ENCODE measurements at places on chromosomes 11 and 22.
A peak's percentile ranks its signal among the peaks of the same experiment; 100 is the strongest.

DNA sequence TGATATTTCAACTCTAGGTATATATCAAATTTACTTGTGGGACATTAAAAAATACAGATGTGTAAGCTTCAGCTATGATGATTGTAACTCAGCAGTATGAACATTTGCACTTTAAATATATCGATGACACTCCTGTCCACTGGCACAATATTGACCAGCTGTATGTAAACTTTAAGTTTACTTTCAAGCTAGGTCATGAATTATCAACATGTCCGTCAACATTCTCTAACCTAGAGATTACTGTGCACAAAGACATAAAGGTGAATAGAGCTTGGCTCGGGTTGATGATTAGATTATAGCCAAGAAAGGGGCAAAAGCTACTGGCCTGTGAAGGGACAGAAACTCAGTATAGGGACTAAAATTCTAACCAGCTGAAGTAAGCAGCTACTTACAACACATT, 286.6 kb downstream of the SWAP70 start:
- DNase-seq = no peak

- no peak for DNase-seq
Measured at GRCh38 chr11:123611698-123612097, 42.7 kb downstream of the SCN3B start.

DNA sequence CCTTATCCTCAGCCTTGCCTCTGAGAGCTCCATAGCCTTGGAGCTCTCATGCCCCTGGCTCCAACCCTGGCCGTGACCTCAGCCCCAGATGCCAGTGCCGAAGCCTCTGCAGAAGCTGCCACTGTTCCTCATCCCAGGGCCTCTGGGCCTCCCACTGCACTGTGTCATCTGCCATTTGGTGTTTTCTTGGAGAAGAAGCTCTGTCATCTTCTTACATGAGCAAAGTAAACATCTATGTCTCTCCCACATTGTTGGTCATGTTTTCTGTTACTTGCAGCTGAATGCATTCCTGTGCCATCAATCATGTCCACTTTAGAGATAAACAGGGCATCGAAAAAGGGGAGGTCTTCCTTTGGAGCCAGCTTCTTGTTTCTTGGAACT, 45.0 kb upstream of the FTH1 start:
- peak; percentile 33 for DNase-seq

DNA sequence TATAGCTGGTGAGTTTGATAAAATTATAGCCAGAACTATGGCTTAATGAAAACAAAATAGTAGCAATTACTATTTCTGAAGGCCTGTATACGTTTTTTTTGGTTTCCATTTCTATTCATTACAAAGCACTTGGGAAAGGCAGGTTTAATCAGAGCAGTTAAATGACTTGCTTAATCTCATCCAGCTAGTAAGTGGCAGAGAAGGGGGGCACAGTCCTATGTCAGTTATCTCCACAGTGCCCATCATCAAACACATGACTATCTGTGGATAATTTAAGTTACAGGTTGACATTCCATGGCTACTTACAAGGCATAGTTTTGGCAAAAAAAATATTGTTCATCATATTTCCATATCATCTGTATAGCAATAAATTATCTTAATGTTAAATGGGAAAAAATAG, 93.7 kb downstream of the PGR start:
- no peak for DNase-seq

DNA sequence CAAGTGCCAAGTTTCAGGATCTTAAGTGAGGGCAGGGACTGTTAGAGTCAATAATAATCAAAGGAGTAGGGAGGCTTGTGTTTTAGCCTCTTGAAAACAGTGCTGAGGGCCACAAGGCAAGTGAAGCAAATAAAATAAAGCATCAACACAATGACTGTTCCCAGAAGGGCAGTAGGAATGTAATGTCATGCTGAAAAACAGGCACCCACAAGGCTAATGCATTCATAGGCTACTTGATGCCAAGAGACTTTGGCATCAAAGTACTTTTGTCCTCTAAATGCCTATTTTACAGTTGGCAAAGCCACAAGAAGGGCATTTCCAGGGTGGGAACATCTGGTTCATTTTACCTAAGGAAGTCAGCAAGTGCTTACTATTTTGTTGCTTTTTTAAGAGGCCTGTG, 22.9 kb downstream of the RAB39A start:
- no peak for DNase-seq

GRCh38 chr11:123122341-123122740, 60.4 kb upstream of the HSPA8 start:
- DNase-seq = peak; percentile 34

DNA sequence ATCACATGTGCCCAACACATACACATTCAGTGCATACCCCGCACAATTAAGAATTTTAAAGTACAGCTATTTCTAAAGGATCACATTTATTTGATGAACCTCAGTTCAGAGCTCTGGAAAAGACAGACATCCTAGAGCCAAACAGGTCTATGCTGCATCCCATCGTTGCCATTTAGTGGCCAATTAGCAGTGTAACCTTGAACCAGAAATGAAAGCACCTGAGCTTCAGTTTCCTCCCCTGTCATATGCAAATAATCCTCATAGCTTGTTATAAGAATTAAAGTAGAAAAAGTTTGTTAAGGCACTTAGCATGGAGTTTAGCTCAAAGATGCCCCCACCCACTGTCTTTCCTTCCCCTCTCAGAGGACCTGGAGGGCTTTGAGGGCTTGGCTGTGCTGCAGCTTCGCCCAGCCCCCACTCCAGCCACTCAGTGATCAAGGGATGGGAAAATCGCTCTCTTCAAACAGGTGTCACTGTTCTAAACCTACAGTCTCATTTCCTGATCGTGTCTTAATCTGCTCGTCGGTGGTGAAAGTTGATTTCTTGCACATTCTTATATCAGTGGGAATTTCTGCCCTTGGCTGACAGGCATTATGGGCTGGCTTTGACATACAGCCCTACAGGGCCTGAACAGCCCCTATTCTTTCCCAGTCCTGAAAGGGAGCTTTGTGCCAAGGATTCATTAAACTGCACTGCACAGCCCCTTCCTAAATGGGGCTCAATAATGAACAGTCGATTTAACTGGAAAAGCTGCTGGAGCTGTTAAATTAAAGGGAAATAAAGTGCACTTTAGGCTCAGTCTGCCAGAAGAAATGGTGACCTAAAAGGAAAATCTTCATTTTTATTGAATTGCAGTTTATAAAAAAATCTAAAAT, 23.3 kb upstream of the FAM181B start:
- DNase-seq = no peak

- no peak for DNase-seq
Measured at GRCh38 chr22:48885271-48885918, 942.3 kb downstream of the BRD1 start.

- DNase-seq = peak; percentile 60
Measured at GRCh38 chr11:65429068-65429681, 6.6 kb downstream of the NEAT1 start.

GRCh38 chr22:44201665-44202064, 20.9 kb downstream of the PARVG start:
- no peak for DNase-seq

- DNase-seq = peak; percentile 27
Measured at GRCh38 chr11:83895516-83895915, 609.3 kb upstream of the CCDC90B start.

GRCh38 chr11:18618342-18619025, 15.7 kb downstream of the SPTY2D1 start:
- DNase-seq = peak; percentile 16

DNA sequence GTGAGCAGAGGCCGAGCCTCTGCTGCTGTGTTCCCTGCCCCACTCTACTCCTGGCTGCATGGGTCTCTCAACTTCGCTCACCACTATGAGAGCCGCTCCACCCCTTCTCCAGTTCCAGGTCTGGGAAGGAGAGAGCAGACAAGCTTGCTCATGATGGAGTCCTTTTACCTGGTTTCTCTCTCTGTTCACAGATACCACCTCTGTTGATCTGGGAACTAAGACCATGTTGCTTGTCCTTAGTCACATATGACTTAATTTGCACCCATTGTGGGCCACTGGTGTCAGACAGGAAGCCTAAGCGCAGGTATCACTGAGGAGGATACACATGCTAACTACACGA, 26.8 kb downstream of the MCM5 start:
- DNase-seq = no peak

- DNase-seq = no peak
Measured at GRCh38 chr11:10373340-10373739, 68.5 kb downstream of the ADM start.

DNA sequence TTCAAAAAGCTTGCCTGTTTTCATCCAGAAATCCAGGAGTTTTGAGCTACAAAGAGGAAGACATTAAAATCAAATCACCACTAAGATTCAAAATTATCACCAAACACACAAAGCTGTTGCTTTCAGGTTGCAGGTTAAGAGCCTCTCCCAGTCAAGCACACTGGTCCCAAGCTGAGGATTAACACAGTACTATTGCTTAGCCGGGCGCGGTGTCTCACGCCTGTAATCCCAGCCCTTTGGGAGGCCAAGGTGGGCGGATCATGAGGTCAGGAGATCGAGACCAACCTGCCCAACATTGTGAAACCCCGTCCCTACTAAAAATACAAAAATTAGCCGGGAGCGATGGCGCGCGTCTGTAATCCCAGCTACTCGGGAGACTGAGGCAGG, 1165.1 kb downstream of the LRRC4C start:
- no peak for DNase-seq

DNA sequence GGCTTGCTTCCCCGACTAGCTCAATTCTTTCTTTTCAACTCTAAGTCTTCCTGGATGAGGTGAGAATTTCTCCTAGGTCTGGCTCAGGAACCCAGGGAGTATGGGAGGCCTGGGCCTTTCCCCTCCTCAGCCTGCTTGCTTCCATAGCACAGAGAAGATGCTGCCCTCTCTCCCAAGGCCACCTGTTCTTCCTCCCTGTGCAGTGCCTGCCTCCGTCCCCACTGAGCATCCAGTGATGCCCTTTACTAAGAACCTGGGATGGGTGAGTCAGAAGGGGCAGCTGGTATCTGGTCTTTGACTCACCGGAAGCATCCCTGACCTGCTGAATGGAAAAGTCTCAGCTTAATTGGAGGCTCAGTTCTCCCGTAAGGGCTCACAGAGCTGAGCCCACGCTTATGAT, 607.9 kb downstream of the BUD13 start:
- DNase-seq = no peak

- peak; percentile 50 for DNase-seq
Measured at GRCh38 chr22:17576470-17576869, 13.2 kb downstream of the SLC25A18 start.

DNA sequence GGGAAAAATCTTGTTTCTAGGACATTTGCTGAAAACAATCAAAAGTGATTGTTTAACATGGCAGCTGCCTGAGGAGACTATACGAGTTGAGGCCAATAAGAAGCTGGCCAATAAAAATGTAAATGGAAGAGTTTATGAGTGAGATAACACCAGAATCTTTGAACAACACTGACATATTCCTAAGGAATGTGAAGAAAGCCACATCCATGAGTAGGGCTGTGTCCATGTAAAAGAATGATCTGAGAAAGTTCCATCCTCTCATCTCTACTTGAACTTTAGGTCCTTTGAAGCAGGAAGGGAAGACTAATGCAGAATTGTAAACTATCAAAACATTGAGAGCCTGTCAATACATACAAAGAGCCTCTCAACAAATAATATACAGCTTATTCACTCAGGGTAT, 6.9 kb upstream of the CHORDC1 start:
- peak; percentile 57 for DNase-seq

GRCh38 chr22:44363013-44363979, 50.5 kb upstream of the SHISAL1 start:
- peak; percentile 92 for DNase-seq

- peak; percentile 82 for DNase-seq
Measured at GRCh38 chr11:13335319-13335718, 57.7 kb downstream of the BMAL1 start.

- no peak for DNase-seq
Measured at GRCh38 chr11:100978442-100978841, 151.2 kb downstream of the PGR start.

DNA sequence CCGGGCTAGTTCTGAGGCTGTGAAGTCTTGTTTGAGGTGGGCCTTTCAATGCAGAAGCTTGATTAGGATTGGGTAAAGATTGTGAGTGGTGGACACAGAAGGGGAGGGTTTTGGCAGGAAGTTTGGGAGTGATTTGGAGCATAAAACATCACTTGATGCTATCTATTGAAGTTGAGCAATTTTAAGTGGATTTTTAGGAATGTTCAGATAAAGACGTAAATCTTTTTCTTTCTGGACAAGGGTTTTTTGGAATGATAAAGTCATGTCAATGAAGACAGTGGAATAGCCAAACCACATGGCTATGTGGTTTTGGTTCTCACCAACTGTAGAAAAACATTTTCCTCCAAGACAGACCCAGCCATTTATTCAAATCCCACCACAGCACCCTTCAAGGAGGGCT, 111.2 kb upstream of the SNX19 start:
- DNase-seq = no peak

GRCh38 chr11:112697391-112698178, 263.6 kb upstream of the NCAM1 start:
- no peak for DNase-seq

GRCh38 chr11:116424615-116425261, 348.0 kb downstream of the BUD13 start:
- no peak for DNase-seq

DNA sequence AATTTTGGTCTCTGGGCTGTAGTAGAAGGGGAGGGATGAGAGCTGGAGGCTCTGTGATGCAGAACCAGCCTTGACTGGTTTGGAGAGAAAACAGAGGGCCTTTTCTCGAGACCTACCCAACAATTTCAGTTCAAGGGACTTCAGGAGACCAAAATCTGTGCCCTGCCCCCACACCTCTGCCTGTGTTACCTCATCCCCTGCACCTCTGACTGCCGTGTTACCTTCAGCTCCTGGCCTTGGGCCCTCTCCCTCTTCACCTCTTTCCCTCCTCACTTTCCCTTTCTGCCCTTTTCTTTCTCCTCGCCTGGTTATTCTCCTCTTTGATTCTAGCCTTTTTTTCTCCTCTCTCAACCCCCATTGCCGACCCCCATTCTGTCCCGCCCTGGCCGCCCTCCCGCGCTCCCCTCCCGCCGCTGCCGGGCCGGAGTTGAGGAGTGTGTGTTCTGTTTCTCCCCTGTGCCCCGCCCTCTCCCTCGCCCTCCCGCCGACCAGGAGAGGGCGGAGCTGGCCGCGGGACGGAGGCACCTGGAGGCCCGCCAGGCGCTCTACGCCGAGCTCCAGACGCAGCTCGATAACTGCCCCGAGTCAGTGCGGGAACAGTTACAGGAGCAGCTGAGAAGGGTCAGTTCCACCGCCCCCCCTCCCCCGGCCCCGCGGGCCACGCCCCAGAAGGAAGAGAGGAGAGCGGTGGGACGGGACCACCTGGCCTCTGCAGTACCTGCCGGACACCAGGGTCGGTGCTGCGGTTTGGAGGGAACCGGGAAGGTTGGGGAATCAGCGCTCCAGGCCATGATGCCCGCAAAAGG, 27.2 kb downstream of the PHLDB1 start:
- DNase-seq = no peak

GRCh38 chr11:130472434-130472961, 24.1 kb downstream of the ADAMTS15 start:
- DNase-seq = no peak

- no peak for DNase-seq
Measured at GRCh38 chr11:69801513-69802335, 17.5 kb downstream of the FGF3 start.

- no peak for DNase-seq
Measured at GRCh38 chr22:46219636-46220035, 30.5 kb downstream of the CDPF1 start.

- no peak for DNase-seq
Measured at GRCh38 chr11:1565173-1565903, 6.7 kb downstream of the DUSP8 start.
